GM23248 (cell line): ENCODE measurements at places on chromosomes 3 and 15.

DNA sequence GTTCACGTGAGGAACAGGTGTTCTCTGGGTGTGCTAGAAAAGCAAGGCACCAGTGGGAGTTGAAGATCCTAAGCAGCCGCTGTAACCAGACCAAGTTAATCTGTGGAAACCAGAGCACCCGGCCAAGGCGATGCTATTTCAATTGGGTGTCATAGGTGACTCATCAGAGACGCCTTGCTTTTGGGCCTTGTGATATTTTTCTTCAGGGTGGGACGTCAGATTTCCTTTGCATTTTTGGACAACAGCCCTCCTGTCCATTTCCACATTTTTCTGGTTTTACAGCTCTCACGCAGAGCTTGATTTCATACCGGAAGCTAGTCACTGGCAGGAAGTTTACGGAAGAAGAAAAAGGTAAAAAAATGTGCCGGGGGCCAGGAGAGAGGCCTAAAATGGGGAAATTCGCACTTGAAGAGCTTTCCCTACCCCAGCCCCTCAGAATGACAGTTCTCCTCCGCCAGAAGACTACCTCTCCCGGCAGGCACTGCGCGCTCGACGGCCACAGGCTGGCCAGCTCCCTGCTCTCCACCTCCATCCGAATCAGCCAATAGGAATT lies 471 bp upstream of the KBTBD8 start:
- peak; percentile 82 for DNase-seq

DNA sequence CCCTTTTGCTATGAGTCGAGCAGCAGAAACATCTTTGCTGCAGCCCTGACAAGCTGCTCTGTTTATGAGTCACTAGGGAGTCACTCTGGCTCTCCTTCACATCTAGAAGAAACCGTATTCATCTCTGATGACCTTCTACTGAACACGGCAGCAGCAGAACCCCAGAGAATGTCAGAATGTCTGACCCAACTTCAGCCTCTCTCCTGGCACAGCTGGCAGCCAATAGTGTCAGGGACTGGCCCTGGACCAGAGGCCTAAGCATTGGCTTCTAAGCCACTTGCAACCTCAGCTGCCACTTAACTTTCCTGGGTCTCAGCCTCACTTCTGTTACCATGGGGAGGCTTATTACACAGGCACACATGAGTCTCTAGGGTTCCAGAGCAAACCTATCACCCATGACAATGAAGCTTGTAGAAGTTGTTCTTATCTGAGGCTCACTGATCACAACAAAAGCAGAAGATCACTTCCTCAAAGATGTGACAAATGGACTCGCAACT lies 184.1 kb upstream of the TLE3 start:
- DNase-seq: peak; percentile 89

DNA sequence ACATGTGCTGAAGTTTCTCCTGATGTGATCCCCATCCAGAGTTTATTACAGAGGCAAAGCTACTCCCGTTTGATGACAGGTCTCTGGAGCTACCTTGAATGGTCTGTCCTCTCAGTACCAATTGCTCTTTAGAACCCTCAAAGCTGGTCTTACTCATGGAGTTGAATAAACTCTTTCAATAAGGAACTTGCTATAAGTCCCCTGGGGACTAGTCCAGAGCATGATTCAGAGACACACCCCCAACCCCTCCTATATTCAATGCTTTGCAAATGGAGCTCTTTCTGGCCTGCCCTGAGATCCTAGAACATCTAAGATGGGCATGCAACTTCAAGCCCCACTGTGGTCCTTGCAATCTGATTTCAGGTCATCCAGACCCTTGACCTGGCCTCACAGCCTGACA lies 23.9 kb upstream of the TPM1 start:
- peak; percentile 83 for DNase-seq

DNA sequence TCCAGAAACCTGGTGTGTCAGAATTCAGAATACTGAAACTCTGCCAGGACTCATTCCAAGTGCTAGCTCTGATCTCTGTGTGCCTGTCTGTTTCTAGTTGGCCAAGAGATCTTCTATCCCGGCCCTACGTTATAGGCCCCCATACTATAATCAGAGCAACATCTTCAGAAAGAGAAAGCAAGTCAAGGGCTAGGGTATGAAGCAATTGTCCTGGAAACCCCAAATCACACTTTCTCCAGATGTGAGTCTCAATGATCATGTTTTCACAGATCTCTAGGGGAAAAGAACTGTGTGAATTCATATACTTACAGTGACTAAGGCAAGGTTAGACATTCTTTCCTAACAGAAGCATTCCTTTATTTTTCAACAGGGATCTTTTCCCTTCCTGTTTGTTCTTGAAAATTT lies 309.7 kb downstream of the SLC9A9 start:
- peak; percentile 87 for DNase-seq

DNA sequence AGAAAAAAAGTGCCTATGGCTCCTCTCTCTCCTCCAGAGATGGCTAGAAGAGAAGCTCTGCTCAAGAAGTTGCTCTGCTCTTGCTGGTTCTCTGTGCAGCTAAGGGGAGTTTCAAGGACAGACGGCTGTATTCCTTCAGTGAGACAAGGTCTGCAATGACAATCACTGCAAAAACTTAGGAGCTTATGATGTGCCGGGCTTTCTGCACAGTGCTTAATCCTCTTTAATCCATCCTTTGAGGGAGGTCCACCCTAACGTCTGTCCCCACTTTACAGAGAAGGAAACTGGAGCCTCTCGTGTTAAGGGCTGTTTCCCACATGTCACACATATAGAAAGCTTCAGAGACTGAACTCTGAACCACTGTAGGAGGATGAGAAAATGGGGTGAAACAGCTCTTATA lies 260.6 kb downstream of the MEX3B start:
- DNase-seq: no peak

DNA sequence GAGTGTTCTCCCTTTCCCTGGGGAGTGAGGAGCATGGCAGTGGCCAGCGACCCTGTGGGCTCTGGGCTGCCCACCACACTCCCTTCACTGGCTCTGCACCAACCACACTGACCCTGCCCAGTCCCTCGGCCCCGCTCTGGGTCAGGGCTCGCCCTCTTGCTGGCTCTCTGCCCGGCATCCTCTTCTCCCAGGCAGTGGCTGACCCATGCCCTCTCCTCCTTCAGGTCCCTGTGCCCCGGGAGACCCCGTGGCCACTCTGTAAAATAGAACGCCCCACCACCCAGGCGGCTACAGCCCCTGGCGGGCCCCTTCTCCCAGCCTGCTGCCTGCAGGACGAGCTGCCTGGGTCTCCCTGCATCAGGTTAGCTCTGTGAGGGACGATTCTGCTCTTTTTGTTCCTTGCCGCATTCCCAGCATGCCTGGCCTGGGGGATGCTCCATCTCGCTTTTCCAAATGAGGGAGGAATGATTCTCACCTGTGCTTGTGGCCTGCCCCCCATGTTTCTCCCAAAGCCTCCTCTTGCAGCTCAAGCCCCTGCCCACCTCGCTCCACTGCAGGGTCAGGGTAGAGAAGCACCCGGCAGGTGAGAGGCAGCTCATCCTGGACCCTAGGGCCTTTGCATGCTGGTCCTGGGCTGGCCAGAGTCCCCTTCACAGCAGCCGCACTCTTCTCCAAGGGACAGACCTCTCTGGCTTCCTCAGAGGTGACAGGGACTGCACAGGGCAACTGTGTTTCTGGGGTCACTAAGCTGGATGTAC lies 14.5 kb upstream of the CFAP100 start:
- DNase-seq: no peak
